ENCODE measurements at places on chromosomes 5 and 9.

GRCh38 chr5:28862137-28862859 lies 1823.9 kb upstream of the CDH9 start:
- no peak for DNase-seq

- DNase-seq: no peak
These were observed 54.7 kb downstream of the COL23A1 start for GRCh38 chr5:178535299-178536175.

- DNase-seq: no peak
These were observed 53.3 kb upstream of the SMC5 start for GRCh38 chr9:70205366-70206020.

DNA sequence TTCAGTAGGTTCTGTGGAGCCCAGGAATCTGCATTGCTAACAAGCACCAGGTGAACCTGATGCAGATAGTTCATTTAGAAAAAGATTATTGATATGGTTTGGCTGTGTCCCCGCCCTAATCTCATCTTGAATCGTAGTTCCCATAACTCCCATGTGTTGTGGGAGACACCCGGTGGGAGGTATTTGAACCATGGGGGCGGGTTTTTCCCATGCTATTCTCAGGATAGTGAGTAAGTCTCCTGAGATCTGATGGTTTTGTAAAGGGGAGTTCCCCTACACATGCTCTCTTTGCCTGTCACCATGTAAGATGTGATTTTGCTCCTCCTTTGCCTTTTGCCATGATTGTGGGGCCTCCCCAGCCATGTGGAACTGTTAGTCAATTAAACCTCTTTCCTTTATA lies 212.0 kb downstream of the RAB3C start:
- DNase-seq: no peak

GRCh38 chr5:23139338-23140171 lies 286.4 kb upstream of the CDH12 start:
- no peak for DNase-seq

- no peak for DNase-seq
These were observed 907 bp downstream of the HMCN2 start for GRCh38 chr9:130266236-130267098.

DNA sequence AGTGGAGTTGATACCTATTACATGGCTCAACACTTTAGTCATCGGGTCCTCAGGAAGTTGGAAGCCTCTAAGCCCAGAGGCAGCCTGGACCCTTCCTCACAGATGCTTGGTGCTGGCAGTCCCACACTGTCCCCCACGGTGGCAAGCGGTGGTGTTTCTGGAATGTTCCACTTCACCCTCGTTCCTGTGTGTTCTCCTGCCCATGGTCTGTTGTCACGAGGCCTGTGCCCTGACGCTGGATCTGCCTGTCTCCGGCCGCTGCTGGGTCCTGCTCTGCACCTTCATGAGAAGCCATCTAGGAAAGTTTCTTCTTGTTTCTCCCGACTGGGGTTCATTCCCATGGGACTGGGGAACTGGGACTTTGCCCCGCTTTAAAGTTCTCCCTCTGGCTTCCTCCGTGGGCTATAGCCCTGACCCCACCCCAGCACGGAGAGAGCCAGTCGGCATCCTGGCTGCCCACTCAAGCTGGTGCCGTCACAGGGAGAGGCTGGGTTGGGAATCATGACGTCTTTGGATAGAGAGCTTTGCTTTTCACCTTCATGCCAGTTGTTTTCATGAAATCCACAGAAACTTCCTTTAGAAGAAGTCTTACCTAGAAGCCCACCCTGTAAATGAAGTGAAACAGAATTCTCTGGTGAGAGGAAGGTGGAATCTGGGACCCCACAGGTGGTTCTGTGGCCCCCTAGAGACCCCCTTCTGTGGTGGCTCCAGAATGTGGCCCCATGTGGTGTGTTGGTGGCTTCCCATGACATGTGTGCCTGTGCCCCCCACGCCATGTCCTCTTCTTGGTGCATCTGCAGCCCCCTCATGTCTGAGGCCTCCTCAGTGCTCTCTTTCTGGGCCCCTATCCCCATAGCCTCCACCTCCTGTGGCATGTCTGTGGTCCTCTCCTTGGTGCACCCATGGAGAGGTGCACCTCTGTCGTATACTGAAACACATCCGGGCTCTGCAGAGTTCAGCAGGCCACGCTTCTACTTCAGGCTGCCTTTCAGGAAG lies 43.8 kb downstream of the TRIP13 start:
- DNase-seq: no peak

GRCh38 chr5:122366501-122366900 lies 54.5 kb downstream of the SNCAIP start:
- no peak for DNase-seq

- DNase-seq: no peak
These were observed 104.1 kb upstream of the SPRY4 start for GRCh38 chr5:142428773-142429473.

- DNase-seq: no peak
These were observed 420.5 kb downstream of the EBF1 start for GRCh38 chr5:158679221-158679641.

- no peak for DNase-seq
These were observed 301.2 kb downstream of the DTWD2 start for GRCh38 chr5:118687100-118687499.

- no peak for DNase-seq
These were observed 33.9 kb downstream of the G3BP1 start for GRCh38 chr5:151805414-151806223.

DNA sequence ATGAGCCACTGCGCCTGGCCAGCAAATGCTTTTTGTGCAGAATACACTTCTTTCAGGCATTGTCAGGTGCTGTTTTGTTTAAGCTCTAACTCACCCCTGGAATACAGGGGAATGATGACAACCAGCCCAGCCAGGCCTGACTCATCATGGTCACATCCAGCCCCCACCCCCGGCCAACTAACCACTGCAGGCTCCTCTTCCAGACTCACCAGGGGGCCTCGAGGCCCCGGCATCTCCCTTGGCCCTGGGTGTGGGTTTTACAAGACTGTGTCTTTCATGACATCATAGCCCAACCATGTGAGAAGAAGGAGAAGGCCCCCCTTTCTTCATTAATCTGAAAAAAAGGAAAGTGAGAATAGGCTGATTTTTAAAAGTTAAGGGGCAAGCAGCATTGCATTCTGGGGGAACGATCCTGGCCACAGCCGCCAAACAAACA lies 35.5 kb downstream of the OLFML2A start:
- DNase-seq: no peak

GRCh38 chr5:87787625-87788256 lies 375.0 kb upstream of the CCNH start:
- no peak for DNase-seq

DNA sequence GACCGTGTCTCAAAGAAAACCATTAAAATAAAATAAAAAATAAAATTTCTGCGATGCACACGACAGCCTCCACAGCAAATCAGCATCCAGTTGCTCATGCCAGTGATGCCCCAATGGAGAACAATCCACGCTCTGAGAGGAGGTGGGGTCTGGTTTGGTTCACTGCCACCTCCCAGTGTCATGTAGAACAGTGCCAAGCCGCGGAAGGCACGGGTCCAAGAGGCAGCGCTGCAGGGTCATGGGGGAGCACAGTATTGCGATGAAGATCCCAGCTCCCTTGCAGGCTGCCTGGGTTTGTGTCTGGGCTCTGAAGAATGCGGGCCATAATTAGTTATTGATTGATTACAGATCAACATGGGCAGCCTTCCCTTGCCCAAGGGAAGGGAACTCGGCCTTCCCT lies 6.1 kb upstream of the CACFD1 start:
- no peak for DNase-seq

DNA sequence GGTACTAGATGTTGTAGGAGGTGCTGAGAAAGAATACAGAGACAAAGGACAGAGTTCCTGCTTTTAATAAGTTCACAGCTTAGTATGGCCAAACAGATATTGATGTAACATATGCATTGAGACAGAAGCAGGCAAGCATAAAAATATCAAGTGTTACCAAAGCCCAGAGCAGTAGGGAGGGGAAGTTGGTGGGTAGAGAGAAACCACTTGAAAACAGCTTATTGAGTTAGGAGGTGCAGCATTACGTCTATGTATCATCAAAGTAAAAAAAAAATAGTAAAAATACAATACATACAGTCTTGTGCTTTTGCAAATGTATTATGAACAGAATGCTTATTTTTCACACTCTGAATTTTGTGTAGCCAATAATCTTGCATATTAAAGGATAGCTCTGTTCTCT lies 441.8 kb upstream of the SGCD start:
- DNase-seq: no peak

- DNase-seq: no peak
These were observed 89.5 kb downstream of the TLE4 start for GRCh38 chr9:79661279-79661678.

DNA sequence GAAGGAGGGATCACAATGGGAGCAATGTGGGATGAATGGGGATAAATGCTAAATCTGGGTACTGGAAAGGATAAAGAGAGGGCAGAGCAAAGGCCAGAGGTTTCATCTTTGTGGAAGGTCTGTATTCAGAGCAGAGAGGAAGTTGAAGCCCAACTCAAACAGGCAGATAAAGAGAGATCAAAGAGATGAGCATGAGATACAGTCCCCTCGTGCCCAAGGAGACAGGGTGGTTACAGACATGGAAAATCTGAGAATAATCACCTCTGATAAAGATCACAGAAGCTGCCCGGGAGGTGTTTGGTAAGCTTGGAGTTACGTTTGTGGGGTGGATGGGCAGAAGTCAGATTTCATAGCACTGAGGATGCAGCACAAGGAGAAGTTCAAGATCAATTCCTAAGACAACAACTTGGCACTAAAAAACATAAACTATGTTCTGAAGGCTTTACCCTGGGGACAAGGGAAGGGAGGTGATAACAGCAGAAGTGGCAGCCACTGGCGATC lies 459 bp upstream of the ERAP2 start:
- DNase-seq: no peak

- DNase-seq: peak; percentile 15
These were observed 64.4 kb downstream of the FAM114A2 start for GRCh38 chr5:153974131-153974812.

DNA sequence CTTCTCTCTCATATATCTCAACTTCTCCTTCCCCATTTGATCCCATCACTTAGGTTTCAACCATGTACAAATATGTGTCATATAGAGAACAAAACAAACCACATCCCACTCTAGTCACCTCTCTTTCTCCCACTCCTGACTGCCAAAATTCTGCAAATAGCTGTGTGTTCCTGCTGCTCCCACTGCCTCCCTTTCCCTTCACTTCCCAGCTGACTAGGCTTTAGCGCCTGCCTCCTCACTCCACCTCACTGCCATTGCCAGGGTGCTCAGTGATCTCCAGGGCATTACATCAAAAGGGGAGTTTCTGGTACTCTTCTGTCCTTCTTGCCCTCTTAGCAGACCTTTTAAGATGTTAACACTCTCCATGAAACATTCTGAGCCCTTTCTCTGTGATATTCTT lies 675.4 kb upstream of the DMAC1 start:
- no peak for DNase-seq

DNA sequence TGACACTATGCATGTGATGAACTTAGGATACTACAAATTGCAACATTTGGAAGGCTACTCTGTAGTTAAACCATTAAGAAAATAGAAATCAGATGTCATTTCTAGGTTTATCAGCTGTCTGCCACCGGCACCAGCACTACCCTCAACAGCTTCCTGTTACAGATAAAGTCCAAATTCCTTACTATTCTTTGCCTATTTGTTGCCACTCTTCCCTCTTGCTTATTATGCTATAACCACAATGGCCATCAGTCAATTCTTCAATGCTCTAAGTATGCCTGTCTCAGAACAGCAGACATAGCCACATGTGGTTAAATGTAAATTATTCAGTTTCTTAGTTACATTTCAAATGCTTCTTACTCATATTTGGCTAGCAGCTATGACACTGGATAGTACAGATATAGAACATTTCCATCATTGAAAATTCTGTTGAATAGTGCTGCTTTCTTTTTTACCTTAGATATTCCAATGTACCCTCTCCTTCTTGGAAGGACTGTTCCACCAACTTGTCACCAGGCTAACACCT lies 21.0 kb downstream of the DHX29 start:
- DNase-seq: no peak

GRCh38 chr9:85430659-85431338 lies 311.0 kb downstream of the AGTPBP1 start:
- no peak for DNase-seq

DNA sequence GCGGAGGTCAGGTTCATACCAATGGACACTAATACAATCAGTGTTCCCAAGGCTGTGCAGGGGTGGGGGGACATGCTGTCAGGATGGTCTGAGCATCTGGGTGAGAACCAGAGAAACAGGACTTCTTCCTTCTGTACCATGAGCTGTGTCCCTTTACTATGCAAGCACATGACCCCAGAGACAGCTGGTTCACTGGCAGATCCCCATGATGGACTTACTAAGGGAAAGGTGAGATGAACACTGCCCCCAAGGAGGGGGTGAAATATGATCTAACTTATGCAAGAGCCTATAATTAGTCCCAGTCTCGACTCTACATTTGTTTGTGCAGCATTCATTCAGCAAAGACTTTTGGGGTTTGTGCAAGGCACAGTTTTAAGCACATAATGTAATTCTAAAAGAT lies 91.4 kb downstream of the LIFR start:
- DNase-seq: no peak

GRCh38 chr9:77731008-77731698 lies 83.0 kb upstream of the GNA14 start:
- DNase-seq: no peak

DNA sequence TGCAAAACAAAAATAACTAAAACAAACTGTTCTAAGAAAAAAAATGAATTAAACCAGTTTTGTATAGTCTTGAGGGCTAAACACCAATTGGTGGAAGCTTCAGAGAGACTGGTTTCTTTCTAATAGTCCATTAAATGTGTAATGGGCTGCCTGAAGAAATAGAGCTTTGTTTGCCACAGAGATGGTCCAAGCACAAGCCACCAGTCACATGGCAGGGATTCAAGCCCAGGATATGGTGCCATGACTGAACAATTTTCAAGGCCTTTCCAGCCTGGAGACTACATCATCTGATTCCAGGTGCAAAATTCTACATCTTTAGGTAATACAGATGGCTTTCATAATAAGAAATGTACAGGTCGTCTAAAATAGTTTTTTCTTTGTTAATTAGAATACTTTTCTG lies 355.3 kb downstream of the NR2F1-AS1 start:
- DNase-seq: no peak

GRCh38 chr5:142548739-142549275 lies 137.1 kb downstream of the FGF1 start:
- DNase-seq: peak; percentile 1

GRCh38 chr5:75365740-75366139 lies 28.7 kb downstream of the HMGCR start:
- DNase-seq: no peak

All from effector memory CD8-positive, alpha-beta T cell (primary cell).